ENCODE measurements at places on chromosomes 7 and 10.

GRCh38 chr7:105461518-105461917 lies 60.6 kb downstream of the PUS7 start:
- no peak for DNase-seq

DNA sequence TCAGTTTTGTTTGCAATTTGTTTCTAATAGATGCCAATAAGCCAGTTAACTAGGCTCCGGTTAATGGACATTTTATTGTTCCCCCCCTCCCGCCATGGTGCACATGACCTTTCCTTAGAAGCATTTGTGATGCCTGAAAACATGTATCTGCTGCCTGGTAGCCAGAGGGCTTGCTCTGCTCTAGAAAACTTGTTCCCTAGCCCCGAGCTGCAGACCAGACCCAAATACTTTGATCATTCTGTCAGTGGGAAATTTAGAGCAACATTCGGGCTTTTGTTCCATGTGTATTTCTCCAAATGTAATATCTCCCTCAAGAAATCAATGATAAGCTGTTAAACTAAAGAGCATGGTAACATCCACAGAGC lies 104.7 kb downstream of the EVX1 start:
- no peak for DNase-seq

GRCh38 chr7:139118805-139119485 lies 9.4 kb upstream of the ZC3HAV1 start:
- DNase-seq = peak; percentile 57

GRCh38 chr7:108423089-108423989 lies 32.9 kb downstream of the NRCAM start:
- DNase-seq = peak; percentile 16

GRCh38 chr10:14084875-14085274 lies 245.8 kb downstream of the FRMD4A start:
- DNase-seq = no peak

DNA sequence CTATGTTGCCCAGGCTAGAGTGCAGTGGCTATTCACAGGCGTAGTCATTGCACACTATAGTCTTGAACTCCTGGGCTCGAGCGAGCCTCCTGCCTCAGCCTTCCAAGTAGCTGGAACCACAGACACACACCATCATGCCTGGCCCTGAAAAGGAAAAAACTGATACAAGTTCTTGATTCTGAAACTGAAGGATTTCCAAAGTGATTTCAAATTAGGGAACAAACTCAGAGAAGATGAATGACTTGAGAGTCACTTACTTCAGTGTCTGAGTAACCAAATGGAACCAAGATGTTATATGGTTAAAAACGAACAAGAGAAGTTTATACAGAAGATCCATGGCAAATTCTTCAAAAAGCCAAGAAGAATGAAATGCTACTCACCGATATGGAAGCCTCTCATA lies 14.4 kb downstream of the CWF19L1 start:
- DNase-seq = no peak

DNA sequence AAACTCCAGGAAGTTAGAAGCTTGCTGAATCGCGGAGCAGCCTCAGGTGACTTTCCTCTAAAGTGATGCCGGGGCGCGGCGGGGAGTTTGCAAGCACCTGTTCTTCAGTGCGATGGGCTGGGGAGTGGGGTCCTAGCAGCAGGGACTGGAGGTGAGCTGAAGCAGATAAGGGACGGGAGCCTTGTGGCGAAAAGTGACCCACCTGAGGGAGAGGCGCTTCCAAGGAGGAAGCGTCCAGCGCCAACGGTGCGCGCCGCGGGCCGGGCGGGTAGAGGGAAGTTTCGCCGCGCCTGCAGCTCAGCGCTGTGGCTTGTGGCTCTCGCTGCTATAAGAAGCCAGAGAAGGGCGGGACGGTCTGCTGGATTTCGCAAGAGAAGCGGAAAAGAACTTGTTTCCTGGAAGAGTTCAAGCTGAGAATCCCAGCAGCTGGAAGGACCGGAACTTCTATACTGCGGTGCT lies at the start of gene STEAP4:
STEAP4 (minus strand) TSS at position 305 of the 459 bp plus-strand sequence. CDS start 22,625 bp downstream, outside the sequence.
- peak; percentile 13 for DNase-seq

- DNase-seq = no peak
These were observed 77.9 kb downstream of the CTNNA3 start for GRCh38 chr10:67618116-67618515.

- no peak for DNase-seq
These were observed 84.7 kb upstream of the GNA12 start for GRCh38 chr7:2928613-2929311.

- DNase-seq = no peak
These were observed 183.2 kb upstream of the GNAI1 start for GRCh38 chr7:79951415-79951814.

GRCh38 chr10:69361303-69361614 lies 55.5 kb downstream of the TACR2 start:
- no peak for DNase-seq

- no peak for DNase-seq
These were observed 54.1 kb upstream of the AKR1C1 start for GRCh38 chr10:4909118-4909517.

DNA sequence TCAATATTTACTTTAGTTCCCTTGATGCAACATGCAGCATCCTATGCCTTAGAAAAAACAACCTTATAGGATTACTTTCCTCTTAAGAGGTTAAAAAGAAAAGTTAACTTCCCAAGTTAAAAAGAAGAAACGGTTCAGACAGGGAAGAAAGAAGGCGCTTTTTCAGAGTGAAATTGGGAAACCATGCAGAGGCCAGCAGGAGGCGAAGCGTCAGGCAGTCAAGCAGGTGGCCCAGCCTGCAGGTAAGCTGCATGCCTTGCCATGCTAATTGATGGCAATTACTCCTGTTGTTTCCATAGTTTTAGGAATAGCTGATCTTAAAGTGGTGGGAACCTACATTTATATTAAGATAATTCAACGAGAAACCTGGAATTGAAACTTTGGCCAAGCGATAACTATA lies 302.6 kb upstream of the SP4 start:
- DNase-seq = no peak

- no peak for DNase-seq
These were observed 121.7 kb downstream of the DOCK4 start for GRCh38 chr7:112084520-112084971.

GRCh38 chr10:32332299-32332750 lies 14.6 kb downstream of the EPC1 start:
- peak; percentile 89 for DNase-seq

- no peak for DNase-seq
These were observed 50.5 kb upstream of the STARD3NL start for GRCh38 chr7:38127216-38128207.

GRCh38 chr7:15005672-15006071 lies 103.1 kb upstream of the DGKB start:
- DNase-seq = no peak

GRCh38 chr10:91796331-91797047 lies 1.7 kb upstream of the TNKS2 start:
- DNase-seq = peak; percentile 76

DNA sequence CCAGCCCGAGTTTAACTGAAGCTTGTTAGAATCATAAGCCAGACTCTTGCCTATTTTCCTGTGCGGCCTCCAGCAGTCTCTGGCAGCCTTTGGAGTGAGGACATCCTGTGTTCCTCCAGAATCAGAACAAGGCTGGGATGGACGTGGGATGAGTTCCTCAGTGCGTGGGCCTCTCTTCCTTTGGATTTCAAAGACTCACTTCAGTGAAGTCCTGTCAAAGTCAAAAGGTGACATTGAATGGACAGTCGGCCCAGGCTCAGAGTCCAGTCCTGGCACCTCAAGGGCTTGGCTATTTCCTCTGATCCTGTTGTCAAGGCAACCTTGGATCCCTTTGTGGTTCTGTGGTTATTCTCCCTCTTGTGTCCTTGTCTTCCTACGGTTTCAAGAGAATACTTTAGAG lies 21.4 kb upstream of the SMC3 start:
- no peak for DNase-seq

DNA sequence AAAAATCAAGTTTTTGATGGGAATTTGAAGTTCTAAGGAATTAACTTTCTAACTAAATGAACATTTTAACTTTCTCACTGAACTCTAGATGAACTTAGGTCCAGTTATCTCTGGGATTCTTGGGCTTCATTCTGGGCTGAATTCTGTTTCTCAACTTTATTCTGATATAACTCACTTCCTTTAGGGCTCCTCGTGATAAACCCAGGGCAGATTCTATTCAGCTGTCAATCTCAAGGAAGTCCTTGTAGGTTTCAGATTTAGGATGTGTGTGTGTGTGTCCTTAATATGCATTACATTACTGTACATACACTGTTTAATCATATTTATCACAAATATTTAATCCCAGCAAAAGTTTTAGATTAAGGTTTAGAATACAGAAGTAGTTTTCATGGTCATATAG lies 344.3 kb downstream of the GATA3 start:
- DNase-seq = no peak

DNA sequence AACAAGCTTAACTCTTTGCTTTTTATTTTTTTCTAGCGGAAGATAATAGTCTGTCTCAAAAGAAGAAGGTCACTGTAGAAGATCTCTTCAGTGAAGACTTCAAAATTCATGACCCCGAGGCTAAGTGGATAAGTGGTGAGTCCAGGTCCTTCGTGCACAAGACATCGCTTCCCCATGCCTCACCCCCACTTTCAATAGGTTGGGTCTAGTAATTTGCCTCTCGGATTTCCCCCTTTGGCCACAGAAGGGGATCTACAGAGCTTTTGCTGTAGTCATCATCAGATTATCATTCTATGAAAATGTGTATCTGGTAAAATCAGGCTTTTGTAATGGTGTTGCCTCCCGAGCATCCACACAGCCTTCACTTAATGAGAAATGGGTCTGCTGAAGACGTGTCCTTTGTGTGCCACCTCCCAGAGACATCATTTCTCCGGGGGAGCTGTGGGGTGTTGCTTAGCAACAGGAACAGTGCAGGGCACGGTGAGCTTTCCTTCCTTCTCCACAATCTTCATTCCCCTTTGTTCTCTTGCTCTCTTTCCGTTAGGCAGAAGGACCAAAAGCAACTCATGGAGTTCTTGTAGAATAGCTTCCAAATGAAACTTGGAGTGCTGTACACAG lies 422.8 kb downstream of the DPP6 start:
- no peak for DNase-seq

DNA sequence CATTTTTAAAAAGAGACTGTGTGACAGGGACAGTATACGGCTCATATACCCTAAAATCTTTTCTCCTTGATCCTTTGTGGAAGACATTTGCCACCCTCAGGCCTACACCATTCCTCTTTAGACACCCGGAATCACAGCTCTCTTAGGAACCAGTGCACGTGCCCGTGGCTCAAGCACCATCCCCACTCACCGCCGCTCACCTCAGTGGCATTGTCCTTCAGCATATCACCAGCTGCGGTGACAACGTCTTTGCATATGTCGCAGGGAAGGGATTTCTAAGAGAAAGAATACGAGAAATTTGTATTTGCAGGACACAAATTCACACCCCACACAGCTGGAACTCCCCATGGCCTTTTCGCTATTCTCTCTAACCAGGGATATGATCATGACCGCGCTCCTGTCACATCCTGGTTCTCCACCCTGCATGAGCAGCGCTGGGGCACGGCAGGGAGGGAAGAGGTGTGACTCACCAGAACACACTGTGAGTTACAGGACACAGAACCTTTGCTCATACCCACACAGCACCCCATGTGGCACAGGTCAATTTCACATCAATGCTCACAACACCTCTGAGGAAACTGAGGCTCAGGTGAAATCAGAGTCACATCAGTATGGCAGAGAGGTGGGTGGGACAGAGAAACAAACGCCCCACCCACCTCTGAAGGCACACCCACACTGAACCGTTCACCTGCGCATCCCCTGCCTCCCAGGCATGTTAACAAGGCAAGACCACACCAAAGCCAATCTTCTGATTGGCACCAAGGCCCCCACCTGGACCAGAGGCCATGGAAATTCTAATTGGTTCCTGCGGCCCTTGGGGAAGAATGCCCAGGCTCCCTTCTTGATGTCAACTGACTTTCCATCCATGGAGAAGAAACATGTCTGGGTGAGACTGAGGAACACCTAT lies 19.2 kb downstream of the PSAP start:
- no peak for DNase-seq

DNA sequence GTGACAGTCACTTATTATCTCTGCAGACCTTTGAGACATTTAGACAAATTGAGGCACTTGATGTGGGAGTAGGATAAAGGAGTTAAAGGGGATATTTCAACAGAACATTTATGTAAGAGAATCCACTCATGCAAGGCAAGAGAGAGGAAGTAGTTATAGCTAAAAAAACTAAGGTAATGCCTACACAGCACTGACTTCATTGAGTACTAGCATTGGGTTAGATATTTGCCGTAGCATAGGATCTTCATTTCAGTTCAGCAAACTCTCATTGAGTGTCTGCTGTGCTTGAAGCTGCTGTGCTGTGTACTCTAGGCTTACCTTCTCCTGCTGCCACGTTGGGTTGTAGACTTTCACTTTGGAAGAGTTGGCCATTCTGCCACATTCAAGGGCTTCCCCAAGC lies 10.5 kb upstream of the ENTPD1 start:
- DNase-seq = no peak

GRCh38 chr7:23120106-23120505 lies 14.5 kb downstream of the KLHL7 start:
- DNase-seq = peak; percentile 11

GRCh38 chr7:94174956-94175355 lies 170.8 kb upstream of the BET1 start:
- DNase-seq = no peak

DNA sequence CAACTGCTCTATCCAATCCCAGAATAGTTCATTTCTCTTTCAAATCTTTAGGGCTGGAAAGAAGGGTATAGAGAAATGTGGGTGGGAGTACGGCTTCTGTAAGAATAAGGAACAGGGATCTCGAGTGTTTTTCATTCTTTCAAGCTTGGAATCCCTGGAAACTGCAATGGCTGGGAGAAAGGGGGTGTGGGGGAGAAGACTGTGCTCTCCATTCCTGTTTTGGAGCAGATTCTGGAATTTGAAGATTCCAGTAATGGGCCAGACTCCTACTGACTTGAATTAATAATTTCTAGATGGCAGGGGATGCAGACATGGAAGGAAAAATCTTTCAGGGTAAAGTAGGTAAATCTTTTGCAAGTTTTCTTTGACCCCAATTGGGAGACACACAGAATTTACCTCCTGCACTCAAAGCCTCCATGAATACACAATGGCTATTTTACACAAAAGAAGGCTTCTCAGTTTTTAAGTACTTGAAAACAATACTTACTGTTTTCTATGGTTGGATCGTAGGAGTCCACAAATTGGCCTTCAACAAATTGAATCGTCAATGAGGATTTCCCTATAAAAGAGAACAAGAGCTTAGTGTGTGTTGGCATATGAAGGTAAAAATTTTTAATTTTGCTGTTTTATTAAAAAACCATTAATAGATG lies 29.1 kb downstream of the RHEB start:
- no peak for DNase-seq

DNA sequence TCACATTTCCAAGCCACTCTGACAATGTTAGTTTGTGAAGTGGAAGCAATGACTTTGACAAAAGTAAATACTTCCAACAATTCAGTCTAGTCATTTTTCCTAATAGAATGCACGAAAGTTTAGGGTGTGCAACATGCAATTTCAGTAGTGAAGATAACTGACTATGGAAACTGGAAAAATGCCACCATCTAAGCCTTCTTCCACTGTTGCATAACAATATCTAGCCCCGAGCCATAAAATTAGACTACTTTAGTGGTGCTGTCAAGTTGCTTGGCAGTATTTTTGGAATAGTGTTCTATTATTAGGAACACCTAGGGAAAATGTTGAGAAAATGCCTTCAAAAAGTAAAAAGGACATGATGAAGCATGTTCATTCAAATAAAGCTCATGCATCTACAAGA lies 17.9 kb downstream of the SEMA3A start:
- no peak for DNase-seq

GRCh38 chr7:66736892-66737291 lies 3.6 kb upstream of the RABGEF1 start:
- no peak for DNase-seq

- DNase-seq = no peak
These were observed 138.2 kb upstream of the ADO start for GRCh38 chr10:62666275-62666674.
